ENCODE measurements at places on chromosomes 2 and 18.

DNA sequence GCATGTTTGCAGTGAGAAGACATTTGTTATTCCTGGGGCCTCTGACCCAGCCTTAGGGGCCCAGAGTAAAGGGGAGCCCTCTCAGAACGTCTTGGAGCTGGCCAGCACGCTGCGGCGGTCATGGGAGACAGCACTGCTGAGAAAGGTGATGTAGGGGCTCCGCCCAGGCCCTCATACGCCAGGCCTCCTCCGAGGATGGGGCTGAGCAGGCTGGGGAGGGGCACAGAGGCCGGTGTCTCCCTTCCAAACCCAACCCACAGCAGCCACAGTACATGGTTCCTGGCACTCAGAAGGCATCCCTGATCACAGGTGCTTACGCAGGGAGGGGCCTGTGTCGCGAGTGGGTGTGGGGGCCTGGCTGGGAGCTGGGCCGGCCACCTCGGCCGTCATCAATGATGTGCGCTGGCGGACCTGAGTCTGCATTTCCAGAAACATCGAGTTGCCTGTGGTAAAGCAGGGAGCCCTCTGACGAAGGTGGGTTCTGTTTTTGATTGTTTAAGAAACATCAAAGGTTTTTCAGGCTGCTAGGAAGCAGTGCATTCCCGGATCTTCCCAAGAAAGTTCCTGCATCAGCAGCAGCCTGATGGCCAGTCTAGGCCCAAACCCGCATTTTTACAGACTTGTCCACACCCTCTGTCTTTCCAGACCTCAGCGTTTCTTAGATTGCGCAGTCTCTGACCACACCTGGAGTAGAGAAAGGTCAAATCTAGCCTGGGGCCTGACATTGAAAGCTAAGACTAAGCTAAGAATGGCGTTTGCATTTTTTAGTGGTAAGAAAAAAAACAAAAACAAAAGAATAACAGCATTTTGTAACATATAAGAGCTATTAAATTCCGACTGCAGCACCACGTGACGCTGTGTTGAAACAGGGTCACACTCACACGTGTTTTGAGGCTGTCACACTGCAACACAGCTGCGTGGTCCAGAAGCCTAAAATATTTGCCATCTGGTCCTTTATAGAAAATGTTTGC, 51.2 kb upstream of the PXDN start:
- no peak for DNase-seq

DNA sequence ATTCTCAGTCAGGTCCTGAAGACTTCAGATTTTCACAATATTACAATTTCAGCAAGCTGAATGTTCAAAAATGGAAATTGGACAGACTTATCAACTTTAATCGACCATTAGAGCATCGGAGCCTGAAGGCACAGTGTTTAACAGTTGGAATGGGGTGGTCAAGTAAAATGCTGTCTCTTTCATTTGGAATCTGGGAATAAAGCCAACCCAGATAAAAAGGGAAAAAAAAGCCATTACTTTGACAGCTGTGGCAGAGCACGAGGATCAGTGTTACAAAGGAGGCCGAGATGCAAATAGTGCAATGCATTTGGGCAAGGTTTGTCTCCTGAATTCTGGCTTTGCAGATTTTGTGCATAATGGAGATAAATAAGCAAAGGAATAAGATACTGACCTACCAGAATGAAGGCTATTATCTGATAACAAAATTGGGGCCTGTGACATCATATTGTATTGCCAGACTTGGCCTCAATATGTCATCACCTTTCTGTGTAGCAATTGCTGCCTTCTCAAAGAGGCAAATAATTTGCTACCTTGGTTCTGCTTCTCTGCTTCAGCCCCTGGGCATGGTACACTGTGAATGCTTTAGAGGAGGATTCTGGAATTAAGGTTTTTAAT, 277.5 kb upstream of the KLHL29 start:
- DNase-seq = no peak

GRCh38 chr18:24220318-24220688, 81.4 kb downstream of the CABYR start:
- no peak for DNase-seq

- peak; percentile 81 for DNase-seq
Observed at GRCh38 chr2:66733364-66733999, 298.6 kb downstream of the MEIS1 start.

- no peak for DNase-seq
Observed at GRCh38 chr2:40016151-40016885, 237.3 kb upstream of the THUMPD2 start.

GRCh38 chr2:239229545-239230279, 171.1 kb downstream of the HDAC4 start:
- no peak for DNase-seq

- DNase-seq = no peak
Observed at GRCh38 chr2:196088203-196088602, 19.6 kb upstream of the DNAH7 start.

GRCh38 chr2:236393581-236393980, 129.4 kb upstream of the ASB18 start:
- no peak for DNase-seq

DNA sequence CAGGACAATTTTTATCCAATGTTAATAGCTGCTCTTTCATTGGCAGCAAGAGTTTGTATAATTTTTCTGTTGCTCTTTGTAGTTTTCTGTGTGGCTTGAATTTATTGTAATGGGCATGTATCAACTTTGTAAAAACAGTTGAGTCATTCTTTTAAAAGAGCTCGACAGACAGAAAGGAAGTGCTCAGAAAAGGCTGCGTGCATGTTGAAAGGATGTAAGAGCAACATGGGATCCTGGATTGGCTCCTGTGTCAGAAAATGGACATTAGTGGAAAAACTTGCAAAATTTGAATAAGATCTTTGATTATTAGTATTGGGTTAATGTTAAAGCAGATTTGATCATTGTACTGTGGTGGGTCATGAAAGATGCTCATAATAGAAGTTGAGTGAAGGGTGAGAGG, 93.3 kb upstream of the CDC42EP3 start:
- no peak for DNase-seq

All from DMS 273 treated with DMSO at 0.1 percent for 48 hours (cell line).